ENCODE measurements at places on chromosomes 3 and 15.
A peak's percentile ranks its signal among the peaks of the same experiment; 100 is the strongest.

- DNase-seq, result no peak
Observed at GRCh38 chr3:56413911-56414310, 54.4 kb downstream of the ERC2 start.

DNA sequence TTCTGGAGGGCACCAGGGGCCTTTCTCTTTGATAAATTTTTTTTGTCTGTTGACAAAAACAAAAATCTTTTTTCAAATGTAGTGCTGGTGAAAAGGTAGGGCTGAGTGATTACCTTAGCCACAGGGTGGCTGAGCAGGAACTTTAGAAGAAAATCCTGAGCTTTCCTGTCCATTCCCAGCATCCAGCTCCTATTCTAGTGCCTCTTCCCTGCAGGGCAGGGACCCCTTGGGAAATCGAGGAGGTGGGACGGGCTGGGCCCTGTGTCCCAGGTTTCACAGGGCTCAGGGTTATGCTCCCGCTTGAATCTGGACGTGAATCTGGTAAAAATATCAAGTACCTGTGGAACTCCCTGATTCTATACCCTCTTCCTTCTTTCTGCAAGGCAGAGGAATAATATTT lies 31.7 kb downstream of the EDEM1 start:
- DNase-seq, result no peak

DNA sequence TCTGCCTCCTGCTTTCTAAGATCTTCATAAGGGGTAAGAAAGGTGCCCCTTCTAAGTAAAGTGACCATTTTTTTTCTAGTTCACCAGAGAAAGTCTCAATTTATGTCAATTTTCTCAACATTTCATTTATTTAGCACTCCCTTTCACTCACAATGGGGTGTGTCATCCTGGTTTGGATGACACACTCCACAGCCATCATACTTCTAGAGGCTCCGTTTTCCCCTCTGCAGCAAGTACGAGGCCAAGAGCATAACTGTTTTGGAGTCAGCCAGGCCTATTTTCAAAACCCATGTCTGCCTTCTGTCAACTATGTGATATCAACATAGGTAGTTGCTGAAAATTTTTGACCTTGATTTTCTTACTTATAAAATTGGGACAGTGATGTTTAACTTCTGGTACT lies 703.2 kb downstream of the NLGN1 start:
- no peak for DNase-seq

- DNase-seq, result no peak
Observed at GRCh38 chr3:150739200-150739863, 23.6 kb downstream of the SIAH2 start.

DNA sequence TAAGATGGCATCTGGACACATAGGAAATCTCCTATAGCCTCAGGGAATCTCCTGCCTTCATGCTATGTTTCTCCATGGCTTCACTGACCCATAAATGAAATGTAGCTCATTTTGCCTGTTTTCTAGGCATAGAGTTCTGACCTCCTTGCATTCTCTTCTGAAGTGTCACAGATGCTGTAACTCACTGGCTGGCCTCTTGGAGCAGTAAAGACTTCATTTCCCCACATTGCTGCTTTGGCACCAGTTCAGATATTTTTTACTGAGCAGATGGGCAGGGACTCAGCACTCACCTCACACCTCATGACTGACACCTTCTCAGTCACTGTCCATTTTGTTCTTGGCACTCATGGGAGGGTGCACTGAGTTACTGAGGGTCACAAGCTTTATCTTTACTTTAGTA lies 286.7 kb upstream of the TGFBR2 start:
- DNase-seq, result peak; percentile 53

- no peak for DNase-seq
Observed at GRCh38 chr3:106447723-106448301, 579.0 kb upstream of the CBLB start.

DNA sequence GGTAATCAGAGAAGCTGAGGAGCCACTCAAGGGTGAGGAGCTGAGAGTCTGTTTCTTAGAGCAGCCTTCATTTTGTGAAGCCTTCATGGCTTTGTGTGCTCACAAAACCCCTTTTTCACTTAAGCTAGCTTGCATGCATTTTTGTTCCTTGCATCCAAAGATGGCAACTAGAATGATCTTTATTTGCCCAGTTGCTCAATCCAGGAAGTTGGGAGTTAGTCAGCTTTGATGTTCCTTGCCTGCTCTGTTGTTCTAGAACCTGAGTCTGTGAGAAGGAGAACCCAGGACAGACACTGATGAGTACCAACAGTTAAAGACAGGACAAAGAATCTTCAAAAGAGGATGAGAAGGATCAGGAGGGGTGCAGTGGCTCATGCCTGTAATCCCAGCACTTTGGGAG lies 81.8 kb downstream of the IL20RB start:
- DNase-seq, result no peak

DNA sequence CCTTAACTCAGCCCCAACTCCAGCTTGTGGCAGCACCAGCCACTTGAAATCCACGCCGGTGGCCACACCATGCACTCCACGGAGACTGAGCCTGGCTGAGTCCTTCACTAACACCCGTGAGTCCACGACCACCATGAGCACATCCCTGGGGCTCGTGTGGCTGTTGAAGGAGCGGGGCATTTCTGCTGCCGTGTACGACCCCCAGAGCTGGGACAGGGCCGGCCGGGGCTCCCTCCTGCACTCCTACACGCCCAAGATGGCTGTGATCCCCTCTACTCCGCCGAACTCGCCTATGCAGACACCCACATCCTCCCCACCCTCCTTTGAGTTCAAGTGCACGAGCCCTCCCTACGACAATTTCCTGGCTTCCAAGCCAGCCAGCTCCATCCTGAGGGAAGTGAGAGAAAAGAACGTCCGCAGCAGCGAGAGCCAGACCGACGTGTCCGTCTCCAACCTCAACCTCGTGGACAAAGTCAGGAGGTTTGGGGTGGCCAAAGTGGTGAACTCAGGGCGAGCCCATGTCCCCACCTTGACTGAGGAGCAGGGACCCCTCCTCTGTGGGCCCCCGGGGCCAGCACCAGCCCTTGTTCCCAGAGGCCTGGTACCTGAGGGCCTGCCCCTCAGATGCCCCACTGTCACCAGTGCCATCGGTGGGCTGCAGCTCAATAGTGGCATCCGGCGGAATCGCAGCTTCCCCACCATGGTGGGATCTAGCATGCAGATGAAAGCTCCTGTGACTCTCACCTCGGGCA lies 42.9 kb downstream of the CCK start:
- no peak for DNase-seq

DNA sequence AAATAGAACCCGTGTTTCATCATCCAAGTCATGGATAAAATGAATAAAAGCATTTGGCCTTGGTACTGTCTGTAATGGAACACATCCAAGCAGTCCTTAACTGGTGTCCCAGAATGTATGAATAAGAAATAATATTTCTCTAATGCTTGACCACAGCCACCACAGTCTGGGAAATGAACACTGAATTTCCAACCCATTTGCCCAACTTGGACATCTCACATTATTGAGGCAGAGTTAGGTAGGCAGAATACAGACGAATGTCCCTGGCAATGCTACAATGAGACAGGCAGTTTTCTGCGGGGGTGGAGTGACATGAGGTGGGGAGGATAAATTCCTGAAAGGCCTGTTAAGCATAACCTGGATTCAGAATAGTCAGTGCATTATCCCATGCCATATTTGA lies 245.7 kb downstream of the ZIC1 start:
- no peak for DNase-seq

DNA sequence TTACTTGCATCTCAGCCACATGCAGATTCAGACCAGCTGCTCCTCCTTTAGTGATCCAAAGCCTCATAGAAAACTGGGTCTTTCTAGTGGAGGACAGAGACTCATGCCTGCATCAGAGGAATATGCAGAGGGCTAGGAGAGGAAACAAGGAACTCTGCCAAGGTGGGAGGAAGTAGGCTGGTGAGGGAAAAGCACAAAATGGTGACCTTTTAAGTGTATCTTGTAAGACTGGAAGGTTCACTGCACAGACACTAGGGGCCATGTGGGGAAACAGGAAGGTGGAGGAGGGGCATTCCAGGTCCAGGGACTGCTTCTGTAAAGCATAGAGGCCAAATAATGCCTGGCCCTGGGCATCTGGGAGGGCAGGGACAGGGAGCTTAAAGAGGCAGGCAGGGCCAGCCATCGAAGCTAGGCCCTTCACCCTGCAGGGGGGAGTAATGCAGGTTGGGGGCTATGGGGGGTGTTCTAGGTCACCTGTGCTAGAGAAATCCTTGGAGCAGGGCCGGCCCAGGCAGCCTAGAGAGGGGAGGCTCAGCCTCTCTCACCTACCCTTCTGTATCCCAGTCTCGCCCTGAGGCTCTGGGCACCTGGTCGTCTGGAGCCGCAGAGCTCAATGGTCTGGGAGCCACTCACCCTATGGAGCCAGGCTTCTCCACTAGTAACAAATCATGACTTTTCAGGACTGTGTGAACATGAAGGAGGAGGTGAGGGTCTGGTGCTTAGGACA lies 117.7 kb downstream of the DNAJB8 start:
- no peak for DNase-seq

GRCh38 chr15:98581715-98582114 lies 66.6 kb upstream of the IGF1R start:
- no peak for DNase-seq

DNA sequence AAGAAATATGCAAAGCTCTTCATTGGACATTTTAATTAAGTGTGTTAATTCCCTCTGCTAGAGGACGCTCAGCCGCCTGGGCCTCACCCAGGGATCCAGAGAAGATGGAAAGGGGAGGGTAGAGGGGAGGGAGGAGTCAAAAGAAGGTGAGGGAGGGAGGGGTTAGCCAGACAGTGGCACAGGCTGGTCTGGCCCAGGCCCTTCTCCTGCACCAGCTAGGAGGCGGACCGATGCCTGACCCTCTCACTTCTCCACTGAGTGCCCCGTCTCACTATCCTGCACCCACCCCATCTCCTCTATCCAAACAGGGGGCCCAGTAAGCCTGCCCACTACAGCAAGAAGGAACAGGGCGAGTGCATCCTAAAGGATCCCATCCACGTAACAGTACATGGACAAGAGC lies 22.9 kb downstream of the RAB6B start:
- DNase-seq, result no peak

DNA sequence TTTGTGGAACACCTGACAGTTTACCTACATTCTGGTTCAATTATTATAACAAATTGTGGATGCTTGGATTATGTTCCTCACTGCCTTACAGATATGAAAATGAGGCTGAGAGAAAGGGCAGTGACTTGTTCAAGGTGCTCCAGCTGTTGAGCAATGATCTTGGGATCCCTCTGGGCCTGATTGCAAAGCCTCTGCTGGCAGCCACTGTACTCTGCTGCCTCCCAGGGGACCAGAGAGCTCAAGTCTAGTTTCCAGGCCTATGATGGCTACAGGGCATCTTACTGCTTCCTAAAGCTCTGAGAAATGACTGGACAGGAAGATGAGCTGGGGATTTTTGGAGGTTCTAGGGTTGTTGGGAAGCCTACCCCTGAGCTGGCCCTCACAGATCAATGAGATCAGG lies 2.3 kb upstream of the SHC4 start:
- no peak for DNase-seq

DNA sequence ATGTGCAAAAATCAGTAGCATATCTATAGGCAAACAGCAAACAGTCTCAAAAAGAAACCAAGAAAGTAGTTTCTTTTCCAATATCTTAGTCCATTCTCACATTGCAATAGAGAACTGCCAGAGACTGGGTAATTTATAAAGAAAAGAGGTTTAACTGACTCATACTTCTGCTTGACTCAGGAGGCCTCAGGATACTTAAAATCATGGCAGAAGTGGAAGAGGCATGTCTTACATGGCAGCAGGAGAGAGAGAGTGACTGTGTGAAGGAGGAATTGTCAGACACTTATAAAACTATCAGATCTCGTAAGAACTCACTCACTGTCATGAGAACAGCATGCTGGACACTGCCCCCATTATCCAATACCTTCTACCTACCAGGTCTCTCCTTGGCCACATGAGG lies 327.9 kb upstream of the EPHA3 start:
- DNase-seq, result no peak

DNA sequence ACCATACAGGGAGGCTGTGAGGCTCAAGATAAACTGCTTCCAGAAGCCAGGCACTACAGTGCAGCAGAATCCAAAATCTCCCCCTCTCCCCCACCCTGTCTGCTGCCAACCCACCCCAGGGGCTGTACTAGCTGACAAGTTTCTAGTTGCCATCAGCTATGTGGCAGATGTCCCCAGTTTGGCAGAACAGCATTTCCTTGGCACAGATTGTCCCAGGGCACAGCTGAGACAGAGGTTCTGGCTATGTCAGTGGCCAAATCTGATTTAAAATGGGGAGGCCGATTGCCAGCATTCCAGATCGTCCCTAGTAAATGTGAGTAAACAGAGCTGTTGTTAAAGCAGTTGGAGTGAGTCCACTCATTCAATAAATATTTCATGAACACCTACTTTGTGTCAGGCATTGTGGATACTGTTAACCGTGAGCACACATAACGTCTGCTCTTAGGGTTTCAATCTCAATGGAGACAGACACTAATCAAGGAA lies 28.0 kb upstream of the CCDC174 start:
- no peak for DNase-seq

- DNase-seq, result no peak
Observed at GRCh38 chr15:47415539-47415971, 301.8 kb upstream of the SEMA6D start.

DNA sequence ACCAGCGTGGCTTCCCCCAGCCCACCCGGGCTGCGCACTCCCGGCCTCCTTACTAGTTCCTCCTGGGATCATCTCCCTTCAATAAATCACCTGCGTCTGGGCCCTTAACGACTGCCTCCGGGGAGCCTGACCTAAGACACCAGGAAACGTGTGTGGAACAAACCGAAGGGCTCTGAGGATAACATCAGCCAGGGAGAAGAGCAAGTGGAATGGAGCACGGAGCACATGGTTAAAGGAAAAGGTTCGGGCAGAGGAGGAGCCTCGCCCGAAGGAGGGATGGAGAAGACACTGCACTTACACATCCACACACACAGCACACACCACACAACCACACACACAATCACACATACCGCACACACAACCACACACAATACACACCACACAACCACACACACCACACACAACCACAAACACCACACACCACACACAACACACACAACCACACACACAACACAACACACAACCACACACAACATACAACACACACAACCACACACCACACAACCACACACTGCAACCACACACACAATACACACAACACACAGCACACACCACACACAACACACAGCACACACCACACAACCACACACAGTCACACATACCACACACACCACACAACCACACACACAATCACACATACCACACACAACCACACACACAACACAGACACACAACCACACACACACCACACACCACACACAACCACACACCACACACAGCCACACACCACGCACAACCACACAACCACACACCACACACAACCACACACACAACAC lies 24.7 kb downstream of the CPN2 start:
- no peak for DNase-seq

GRCh38 chr3:18247139-18247695 lies 177.9 kb downstream of the SATB1 start:
- no peak for DNase-seq

DNA sequence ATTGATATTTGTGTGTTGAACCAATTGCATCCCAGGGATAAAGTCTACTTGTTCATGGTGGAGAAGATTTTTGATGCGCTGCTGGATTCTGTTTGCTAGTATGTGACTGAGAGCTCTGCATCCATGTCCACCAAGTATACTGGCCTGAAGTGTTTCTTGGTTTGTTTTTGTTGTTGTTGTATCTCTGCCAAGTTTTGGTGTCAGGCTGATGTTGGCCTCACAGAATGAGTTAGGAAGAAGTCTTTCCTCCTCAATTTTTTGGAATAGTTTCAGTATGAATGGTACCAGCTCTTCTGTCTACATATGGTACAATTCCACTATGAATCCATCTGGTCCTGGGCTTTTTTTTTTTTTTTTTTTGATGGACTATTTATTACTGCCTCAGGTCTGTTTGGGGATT lies 50.9 kb upstream of the OSTN start:
- no peak for DNase-seq

GRCh38 chr3:173889596-173889995 lies 492.1 kb downstream of the NLGN1 start:
- no peak for DNase-seq

All from COLO829 (cell line).